ENCODE measurements at places on chromosomes 6 and 20.
A peak's percentile ranks its signal among the peaks of the same experiment; 100 is the strongest.

DNA sequence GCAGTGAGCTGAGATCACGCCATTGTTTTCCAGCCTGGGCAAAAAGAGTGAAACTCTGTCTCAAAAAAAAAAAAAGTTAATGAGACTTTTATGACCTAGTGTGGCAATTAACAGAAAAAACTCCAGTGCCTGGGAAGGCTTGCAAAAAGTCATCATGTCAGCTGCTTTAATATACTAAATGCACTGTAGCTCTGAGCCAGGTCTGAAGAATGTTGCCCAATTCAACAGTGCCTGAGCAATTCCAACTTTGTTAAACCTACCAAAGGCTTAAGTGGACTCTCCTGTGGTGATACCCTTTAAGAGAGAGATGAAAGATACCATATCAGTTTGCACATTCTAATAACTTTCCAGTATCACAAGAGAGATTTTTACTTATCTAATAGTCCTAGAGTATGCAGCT, 6.5 kb upstream of the ROS1 start:
- DNase-seq: no peak

- DNase-seq: no peak
Measured at GRCh38 chr6:43926634-43927531, 156.9 kb downstream of the VEGFA start.

GRCh38 chr20:362271-363254, 15.7 kb downstream of the NRSN2 start:
- peak; percentile 67 for DNase-seq

DNA sequence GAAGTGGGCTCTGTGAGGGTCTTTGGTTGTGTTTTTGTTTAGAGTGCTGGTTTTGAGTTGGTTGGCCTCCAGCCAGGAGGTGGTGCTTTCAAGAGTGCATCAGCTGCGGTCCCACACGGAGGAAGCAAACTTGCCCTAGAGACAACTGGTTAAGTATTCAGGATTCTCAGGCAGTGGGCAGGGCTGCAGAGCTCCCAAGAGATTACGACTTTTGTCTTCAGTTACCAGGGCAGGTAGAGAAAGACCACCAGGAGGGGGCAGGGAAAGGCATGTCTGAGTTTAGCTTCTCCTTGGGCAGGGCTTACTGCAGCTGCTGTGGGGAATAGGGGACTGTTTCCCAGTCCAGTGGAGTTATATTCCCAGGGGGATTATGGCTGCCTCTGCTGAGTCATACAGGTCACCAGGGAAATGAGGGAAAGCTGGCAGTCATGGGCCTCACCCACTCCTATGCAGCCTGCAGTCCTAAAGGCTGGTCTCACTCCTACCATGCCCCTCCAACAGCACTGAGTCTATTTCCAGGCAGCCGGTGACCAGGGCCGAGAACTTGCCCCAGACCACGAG, 64.3 kb downstream of the TTI1 start:
- no peak for DNase-seq

DNA sequence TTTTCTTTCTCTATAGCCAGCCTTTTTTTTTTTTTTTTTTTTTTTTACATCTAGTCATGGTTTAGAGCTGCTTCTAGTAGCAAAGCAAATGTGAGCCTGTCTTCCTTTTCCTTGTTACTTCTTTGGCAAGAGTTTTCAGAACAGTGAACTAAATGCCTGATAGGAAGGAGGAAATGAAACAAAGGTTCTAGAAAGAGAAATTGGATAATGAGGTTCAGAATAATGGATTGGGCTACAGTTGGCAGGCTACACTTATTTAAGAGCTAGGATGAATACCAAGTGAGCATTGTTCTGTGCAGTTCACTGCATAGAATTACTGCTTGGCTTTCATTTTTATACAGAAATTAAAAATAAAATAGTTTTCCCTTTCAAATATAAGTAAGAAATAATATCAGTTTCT, 78.6 kb downstream of the HIVEP1 start:
- DNase-seq: no peak

GRCh38 chr6:5751525-5752390, 255.0 kb downstream of the NRN1 start:
- no peak for DNase-seq

DNA sequence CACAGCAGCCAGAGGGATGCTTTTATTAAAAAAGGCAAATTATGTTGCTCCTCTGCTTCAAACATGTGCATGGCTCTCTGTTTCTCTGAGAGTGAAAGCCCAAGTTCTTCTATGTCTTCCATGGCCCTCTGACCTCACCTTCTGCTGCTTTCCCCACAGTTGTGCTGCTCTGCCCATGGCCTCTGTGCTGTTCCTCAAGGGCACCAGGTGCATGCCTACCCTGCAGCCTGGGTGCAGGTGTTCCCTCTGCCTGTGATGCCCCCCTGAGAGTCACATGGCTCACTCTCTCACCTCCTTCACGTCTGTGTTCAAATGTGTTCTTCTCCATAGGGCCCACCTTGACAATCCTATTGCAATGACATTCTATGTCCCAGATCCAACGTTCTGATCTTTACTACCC, 477.0 kb upstream of the CHD6 start:
- DNase-seq: no peak

- DNase-seq: no peak
Measured at GRCh38 chr20:36951979-36952738, 651 bp upstream of the SAMHD1 start.

- DNase-seq: no peak
Measured at GRCh38 chr6:34243131-34243771, 5.6 kb downstream of the SMIM29 start.

DNA sequence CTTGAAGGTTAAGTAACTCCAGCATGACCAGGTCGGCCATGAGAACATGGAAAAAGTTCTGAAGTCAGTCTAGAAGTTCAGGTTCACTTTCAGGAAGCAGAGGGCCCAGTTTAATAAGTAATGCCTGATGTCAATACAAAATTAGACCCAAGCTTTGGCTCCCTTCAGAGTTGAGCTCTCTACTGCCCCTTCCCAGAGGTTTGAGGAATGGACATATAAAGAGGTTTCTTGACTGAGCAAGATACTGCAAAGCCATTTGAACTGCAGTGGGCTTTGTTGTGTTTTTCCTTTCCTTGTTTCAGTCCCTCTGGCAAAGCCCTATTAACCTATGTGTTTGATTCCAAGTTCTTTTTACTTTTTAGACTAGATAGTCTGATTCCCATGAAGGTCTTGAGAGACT, 97.8 kb upstream of the PREP start:
- DNase-seq: no peak

GRCh38 chr20:48313324-48313723, 514.5 kb downstream of the PREX1 start:
- no peak for DNase-seq

DNA sequence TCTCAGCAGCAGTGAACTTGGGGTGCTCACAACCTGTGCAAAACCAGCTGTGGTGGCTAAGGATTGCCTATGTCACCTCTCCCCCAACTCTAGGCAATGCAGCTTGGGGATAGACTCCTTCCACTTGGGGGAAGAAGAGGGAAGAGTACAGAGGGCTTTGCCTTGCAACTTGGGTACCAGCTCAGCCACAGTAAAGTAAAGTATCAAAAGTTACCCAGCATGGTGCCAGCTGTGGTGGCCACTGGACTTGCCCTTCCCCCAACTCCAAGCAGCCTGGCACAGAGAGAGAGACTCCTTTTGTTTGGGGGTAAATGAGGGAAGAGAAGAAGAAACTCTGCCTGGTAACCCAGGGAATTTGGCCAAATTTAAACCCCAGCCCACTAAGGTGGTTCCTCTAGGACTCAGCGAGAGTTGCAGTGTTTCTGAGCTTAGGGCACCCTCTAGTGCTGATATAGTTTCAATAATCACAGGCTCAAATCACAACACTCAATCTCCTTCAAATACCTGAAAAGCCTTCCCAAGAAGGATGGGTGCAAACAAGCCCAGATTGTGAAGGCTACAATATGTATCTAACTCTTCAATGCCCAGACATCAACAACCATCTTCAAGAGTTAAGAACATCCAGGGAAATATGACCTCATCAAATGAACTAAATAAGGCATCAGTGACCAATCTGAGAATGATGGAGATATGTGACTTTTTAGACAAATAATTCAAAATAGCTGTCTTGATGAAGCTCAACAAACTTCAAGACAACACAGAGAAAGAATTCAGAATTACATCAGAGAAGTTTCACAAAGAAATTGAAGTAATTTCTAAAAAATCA, 7.6 kb upstream of the DEFB129 start:
- DNase-seq: no peak

- DNase-seq: peak; percentile 63
Measured at GRCh38 chr6:37819802-37820717, 533 bp downstream of the ZFAND3 start.

DNA sequence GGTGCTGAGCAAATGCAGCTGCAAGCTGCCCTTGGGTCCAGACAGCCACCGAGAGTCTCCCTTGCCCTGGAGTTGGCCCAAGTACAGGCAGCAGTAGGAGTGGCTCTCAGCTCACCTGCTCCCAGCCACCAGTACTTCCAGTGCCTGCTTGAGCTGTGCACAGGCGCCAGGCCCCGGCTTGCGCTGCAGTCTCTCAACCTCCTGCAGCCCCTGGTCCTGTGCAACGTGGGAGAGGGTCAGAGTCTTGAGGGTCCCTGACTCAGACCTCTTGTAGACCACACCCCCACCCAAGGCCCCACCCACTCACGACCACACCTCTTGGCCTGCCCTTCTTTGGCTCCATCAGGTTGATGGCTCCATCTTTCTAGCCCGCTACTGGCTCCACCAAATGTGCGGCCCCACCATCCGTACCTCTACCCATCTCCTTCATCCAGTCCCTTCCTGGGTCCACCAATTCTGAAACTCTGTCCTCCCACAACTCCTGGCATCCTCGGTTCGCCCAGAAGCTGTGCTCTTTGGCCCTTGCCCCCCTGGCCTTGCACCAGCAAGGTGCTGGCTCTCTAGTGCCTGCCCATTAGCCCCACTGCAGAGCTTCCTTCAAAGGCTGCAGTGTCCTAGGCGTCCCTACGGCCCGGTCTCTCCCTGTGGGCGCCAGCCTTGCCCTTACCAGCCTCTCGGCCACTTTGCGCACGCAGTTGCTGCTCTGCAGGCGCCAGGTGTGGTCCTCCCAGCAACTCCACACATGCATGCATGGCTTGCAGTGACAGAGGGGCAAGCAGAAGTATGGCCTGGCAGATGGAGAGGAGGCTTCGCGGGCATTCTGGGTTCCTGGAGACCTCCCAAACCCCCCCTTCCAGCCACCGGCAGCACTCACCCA, 16.5 kb upstream of the SPAG4 start:
- DNase-seq: no peak

DNA sequence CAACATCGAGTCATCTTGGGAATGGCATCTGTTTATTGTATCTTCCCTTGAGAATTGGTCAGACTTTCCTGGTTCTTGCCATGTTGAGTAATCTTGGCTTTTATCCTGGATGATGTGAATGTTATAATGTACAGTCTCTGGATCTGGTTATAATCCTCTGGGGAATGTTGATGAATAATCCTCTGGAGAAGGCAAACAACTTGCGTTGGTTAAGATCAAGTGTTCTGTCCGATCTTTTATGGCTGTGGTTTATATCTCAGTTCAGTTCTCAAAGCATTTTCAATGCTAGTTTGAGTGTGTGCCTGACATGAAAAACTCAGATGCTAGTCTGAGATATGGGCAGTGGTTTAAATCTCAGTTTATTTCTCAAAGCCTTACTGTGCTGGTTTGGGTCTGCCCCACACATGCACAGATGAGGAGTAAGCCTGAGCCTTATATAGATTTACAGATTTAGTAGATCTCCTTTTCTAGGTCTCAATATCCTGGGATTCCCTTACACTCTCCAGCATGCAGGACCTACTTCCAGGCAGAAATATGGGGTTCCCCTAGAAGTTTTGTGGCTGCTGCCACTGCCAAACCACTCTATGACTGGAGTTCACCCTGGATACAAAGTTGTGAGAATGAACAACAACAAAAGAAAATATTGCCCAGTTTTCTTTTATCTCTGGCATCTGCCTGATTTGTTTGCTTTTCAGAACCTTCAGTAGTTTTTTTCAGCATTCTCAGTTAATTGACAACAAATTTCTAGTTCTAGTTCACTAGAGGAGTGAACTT, 191.8 kb upstream of the MAN1A1 start:
- no peak for DNase-seq

- no peak for DNase-seq
Measured at GRCh38 chr6:138570725-138571029, 71.4 kb upstream of the NHSL1 start.

DNA sequence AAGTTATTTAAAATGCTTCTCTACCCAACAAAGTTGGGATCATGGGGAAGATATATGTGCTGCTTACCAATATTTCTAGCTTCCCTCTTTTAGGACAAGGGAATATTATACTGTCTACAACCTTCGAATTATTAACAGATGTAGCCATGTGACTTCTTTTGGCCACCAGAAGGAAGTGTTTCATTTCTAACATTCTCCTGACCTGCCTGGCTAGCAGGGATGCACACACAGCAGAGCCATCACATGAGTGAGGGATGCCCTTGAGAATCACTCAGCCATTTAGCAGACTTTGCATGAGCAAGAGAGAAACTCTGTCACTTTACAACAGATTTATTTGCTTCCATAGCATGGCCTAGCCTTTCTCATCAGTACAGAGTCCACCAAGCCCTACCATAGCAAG, 230.7 kb upstream of the MARCKS start:
- no peak for DNase-seq

- DNase-seq: no peak
Measured at GRCh38 chr6:143146186-143146851, 85.6 kb downstream of the AIG1 start.

DNA sequence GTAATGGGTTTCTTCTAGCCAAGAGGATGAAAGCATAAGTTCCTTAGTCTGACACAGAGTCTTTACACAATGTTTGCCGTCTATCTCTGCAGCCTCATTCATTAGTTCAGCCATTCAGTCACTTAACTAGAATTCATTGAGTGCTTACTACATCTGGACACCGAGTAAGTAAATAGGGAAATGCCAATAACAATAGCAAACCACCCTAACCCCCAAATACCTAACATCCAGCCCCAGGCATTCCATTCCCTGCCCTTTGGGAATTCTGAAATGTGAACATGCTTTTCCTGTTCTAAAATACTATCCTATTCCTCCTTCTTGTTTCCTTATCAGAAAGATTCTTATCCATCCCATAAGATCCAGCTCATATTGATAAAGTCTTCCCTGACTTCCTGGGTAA, 277.6 kb upstream of the RNF217 start:
- DNase-seq: no peak

GRCh38 chr20:7585126-7585679, 355.1 kb downstream of the HAO1 start:
- no peak for DNase-seq

- no peak for DNase-seq
Measured at GRCh38 chr6:47080083-47080596, 38.0 kb upstream of the ADGRF1 start.

DNA sequence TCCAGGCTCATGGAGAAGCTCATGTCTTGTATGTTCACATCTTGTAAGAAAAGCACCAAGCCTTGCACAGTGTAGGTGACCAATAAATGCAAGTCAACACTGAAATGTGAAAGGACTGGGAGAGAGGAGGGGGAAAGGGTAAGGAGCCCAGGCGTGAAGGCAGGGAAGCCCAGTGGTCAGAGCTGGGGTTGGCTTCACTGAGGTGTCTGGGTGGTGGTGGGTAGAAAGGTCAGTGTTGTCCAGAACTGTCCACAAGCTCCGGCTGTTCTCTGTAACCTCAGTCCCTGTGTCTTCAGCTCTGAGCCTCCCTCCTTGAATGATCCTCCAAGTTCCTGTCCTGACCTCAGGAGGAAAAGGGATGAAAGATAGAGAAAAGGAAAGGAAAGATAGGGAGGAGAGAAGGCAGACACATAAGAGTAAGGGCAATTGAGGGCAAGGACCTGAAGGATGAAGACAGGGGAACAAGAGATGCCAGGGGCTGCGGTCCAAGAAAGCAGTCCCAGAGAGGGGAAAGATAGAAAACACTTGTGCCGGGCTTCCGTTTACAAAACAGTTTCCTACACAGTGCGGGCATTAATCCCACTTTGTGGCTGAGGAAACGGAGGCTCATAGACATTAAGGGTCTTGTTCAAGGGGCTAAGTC, 2.4 kb upstream of the TNXB start:
- DNase-seq: no peak

Data from stimulated activated CD4-positive, alpha-beta T cell treated with anti-CD3 and anti-CD28 coated beads, Interleukin-15, amount 100 ng/mL, for 24 hours (primary cell).